ENCODE measurements at places on chromosomes 12 and 14.

- DNase-seq, result no peak
Observed at GRCh38 chr12:63129927-63130326, 21.1 kb downstream of the AVPR1A start.

- DNase-seq, result no peak
Observed at GRCh38 chr12:39451977-39452376, 9.1 kb upstream of the KIF21A start.

DNA sequence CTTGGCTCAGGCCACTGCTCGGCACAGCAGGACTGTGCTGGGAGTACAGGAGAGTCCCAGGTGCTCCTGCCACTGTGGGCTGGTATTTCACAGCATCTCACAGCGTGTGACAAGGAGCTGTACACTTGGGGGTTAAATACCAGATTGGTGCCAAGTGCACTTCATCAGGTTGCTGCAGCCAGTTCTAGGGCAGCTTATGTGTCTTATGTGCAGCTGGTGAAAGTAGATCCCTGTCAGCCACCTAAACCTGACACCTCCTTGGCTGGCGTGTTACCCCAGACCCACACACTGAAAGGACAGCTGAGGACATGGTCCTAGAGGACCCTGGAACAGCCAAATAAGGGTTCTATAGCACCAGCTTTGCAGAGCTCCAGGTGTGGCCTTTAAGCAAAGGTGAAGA lies 18.9 kb downstream of the PLEKHH1 start:
- DNase-seq, result no peak

GRCh38 chr14:29454026-29454693 lies 473.5 kb downstream of the PRKD1 start:
- no peak for DNase-seq

GRCh38 chr12:5247144-5247543 lies 184.8 kb upstream of the NTF3 start:
- no peak for DNase-seq

DNA sequence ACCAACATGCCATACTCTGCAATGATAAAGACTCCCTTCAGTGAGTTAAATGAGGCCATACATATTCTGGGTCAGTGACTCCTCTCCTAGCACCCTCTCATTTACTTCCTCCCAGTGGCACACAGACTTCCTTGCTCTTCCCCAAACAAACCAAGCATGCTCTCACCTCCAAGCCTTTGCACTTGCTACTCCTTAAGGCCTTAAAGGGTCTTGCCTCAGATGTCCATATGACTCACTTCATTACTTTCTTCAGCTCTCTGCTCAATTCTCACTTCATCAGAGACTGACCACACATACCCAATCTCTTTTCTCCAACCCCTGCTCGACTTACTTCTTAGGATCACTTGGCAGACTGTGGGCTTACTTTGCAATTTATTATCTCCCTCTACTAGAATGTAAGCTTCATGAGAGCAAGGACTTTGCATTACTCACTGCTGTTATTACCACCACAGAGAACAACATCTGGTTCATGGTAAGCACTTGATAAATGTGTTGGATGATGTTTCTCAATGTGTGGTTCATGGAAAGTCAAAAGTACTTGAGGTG lies 22.8 kb downstream of the DDX24 start:
- DNase-seq, result no peak

- DNase-seq, result no peak
Observed at GRCh38 chr14:57863471-57863870, 2.4 kb downstream of the SLC35F4 start.

- DNase-seq, result no peak
Observed at GRCh38 chr14:65291531-65291930, 121.0 kb upstream of the FUT8 start.

- DNase-seq, result peak; percentile 18
Observed at GRCh38 chr14:104289507-104289906, 151.1 kb downstream of the KIF26A start.

- DNase-seq, result no peak
Observed at GRCh38 chr14:92774572-92774971, 19.5 kb upstream of the GOLGA5 start.

DNA sequence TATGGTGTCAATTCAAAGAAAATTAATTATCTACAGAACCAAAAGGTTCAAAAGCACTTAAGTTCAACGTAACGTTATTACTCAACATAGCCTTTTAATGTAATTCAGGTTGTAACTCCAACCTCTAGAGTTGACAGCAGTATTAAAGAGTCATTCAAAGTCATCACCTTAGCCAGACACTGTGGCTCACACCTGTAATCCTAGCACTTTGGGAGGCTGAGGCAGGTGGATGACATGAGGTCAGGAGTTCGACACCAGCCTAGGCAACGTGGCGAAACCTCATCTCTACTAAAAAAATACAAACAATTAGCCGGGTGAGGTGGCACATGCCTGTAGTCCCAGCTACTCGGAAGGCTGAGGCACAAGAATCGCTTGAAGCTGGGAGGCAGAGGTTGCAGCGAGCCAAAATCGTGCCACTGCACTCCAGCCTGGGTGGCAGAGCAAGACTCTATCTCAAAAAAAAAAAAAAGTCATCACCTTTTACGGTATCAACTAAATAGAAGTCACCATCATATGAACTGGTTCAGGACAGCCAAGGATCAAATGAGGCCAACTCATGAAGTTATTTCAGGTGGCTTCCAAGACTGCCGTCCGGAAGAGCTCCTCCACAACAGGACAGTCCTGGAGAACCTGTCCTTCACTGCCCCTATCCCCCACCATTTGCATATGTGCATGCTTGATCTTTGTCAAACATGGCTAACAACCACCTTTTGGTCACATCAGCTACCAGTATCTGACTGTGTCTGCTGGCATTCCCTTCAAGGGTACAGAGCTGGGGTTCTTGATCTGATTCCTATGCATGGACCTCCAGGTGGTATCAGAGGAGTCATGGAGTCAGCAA lies 4.2 kb downstream of the PPTC7 start:
- DNase-seq, result no peak

DNA sequence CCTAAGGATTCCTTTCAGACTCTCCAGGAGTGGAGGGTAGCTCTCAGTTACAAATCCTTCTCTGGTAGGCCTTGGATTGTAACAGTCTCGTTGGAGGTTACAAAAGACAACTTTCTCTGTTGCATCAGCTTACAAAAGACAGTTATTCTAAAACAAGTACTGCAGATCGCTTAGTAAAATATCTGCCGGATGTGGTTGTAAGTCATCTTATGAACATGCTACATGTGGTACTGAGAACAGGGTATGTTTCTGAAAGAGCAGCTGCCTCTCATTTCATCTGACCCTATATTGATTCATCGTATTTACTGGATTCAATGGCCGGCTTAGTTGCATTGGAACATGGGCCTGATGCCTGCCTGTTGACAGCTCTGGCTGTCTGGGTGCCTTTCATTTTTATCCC lies 157.4 kb downstream of the PTCSC3 start:
- no peak for DNase-seq

- peak; percentile 68 for DNase-seq
Observed at GRCh38 chr14:103576371-103577024, 13.7 kb downstream of the COA8 start.

Data from dorsolateral prefrontal cortex (tissue), 122 donors.